NCI-H345 (cell line): ENCODE measurements at places on chromosomes 2 and 18.

DNA sequence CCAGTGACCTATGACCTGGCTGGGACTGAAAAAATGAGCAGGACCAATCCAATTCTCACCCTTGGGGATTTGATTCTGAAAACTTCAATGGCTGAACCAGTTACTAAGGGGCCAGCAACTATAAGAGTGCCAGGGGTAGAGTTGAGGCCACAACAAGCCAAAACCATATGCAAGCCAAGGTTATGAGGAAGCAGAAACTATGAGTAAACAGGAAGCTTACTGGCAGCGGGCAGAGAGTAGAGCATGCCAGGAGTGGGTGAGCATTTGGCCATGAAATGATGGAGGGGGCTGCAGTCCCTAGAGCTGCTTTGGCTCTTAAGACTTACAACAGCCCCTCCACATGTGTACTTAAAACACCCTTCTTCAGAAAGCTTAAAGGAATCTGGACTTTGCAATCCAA, 82.4 kb downstream of the RBMS1 start:
- DNase-seq = no peak

- no peak for DNase-seq
Observed at GRCh38 chr2:47033102-47033880, 117.7 kb upstream of the MCFD2 start.

- no peak for DNase-seq
Observed at GRCh38 chr2:61463769-61464475, 7.0 kb downstream of the USP34 start.

DNA sequence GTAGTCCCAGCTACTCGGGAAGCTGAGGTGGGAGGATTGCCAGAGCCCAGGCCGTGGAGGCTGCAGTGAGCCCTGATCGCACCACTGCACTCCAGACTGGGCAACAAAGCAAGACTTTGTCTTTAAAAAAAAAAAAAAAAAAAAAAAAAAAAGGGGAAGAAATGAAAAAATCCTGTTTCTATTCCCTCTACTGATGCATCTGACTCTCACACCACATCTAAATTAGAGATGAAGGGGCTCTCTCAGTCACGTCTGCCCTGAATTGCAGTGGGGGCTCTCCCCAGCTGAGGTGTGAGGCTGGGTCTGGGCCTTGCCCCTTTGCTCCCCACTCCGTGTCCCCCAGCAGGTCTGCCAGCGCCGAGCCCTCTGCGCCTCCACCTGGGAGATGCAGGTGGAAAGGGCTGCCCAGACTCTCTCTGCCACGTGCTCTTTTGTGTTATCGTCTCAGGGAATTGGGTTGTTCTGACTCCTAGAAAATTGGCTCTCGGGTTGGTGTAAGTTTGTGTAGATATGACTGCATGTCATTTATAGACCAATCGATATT, 30.2 kb downstream of the TRAPPC12 start:
- DNase-seq = no peak

DNA sequence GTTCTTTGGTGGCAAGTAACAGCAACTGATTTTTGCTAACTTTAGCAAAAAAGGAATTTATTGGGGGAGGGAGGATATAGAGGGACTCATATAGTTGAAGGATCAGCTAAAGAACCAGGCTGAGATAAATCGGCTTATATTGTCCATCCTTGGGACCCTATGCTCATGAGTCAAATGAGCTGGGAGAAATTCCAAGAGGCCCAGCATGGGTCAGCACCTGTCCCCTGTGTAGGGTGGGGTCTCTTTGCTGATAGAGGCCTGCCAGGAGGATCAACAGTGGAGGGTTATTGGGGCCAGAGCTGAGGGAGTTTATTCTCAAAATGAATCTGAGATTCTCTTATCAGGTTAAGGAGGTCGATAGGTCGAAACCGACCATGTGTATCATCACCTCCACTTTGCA, 97.2 kb downstream of the VAPA start:
- DNase-seq = no peak
